ENCODE measurements at places on chromosomes 16 and 17. TPM values are rescaled to one million over a fixed set of nuclear protein-coding genes. Genes with fewer than 3 reads are reported as not detected.

UNC119 gene
- total RNA-seq, result 23.1 TPM

CRHR1 gene
- total RNA-seq, result not detected

TBC1D3B gene
- 0.86 TPM for total RNA-seq

CNGB1 gene
- under 0.01 TPM for total RNA-seq

INCA1 gene
- 0.33 TPM for total RNA-seq

NECAB2 gene
- total RNA-seq, result not detected

ANKRD40CL gene
- not detected for total RNA-seq

ACSM5 gene
- total RNA-seq, result not detected

ITGAL gene
- not detected for total RNA-seq

PLLP gene
- total RNA-seq, result 8.4 TPM

CDK3 gene
- 1.5 TPM for total RNA-seq

IQCK gene
- total RNA-seq, result 16.0 TPM

SDK2 gene
- total RNA-seq, result not detected

CHST4 gene
- total RNA-seq, result not detected

UNC13D gene
- total RNA-seq, result 0.76 TPM
